Activated T-cell treated with anti-CD3 and anti-CD28 coated beads, Interleukin-2, amount 50 U/mL, for 72 hours (primary cell): ENCODE measurements at places on chromosomes 3 and 15. TPM values are rescaled to one million over a fixed set of nuclear protein-coding genes. Genes with fewer than 3 reads are reported as not detected.

NRROS gene
- 15.2 TPM for total RNA-seq

ZNF385D gene
- total RNA-seq: not detected

ZNF620 gene
- 7.4 TPM for total RNA-seq

PLCD1 gene
- total RNA-seq: 15.4 TPM

XIRP1 gene
- total RNA-seq: 0.10 TPM

GRCh38 chr3:50450209-50450921 lies 53.1 kb downstream of the CACNA2D2 start:
- DNase-seq: peak; percentile 87

DNA sequence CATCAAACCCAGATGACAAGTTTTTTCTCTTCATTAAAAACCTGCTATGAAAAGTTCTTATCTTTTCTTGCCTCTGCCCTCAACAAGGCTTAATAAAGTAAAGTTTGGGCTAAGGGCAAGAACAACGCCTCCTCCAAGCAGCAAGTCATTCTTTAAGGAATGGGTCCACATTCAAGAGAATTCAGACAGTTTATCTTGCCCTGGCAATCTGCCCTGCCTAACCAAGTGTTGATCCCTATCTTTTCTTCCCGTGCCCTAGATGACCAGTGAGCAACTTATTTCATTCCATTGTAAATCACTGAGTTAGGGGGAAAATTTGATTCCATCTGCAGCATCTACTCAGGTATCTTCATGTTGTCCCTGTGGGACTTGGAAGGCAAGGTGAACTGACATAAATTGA lies 370.3 kb upstream of the DPPA4 start:
- no peak for DNase-seq

- DNase-seq: no peak
Measured at GRCh38 chr15:80777826-80778620, 1.1 kb upstream of the CEMIP start.

GRCh38 chr3:131072845-131073244 lies 46.2 kb downstream of the NEK11 start:
- no peak for DNase-seq

- no peak for DNase-seq
Measured at GRCh38 chr3:49397470-49397869, 14.3 kb downstream of the RHOA start.

DNA sequence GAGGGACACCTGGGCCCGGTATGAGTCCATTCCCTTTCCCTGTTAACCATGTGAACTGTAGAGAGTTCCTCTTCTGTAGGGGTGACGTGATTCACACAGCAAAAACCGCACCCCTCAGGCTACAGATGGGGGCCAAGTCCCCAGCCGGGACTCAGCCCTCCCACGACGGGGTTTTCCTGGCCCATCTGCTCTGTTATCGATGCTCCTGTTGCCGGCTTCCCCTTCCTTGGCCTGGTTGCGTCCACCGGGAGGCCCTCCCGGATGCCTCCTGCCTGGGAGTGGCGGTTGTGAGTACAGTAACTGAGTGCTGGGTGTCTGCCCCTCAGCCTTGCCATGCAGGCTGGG lies 817 bp upstream of the PLXNA1 start:
- DNase-seq: peak; percentile 68

DNA sequence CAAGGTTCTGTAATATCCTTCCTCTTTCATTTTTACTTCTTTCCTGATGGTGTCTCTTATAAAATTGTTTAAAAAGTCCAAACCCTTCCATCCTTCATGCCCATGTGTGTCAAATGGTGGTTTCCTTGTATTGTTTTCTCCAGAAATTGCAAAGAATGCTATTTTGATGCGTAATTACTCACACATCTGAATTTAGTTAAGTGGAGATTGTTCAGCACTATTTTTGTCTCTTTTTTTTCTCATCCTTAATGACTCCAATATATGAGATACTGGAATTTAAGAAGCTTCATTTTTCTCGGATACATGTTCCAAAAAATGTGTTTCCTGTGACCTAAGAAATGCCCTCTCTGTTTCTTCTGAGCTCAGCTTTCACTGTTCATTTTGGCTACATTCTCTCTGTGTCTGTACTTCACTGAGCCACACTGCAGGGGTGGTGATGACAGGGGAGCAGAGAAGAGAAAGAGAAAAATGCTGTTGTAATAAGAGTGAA lies 799.8 kb downstream of the DIPK2A start:
- DNase-seq: no peak
